Right kidney (tissue), 9 donors: ENCODE measurements at places on chromosomes 2 and 18.
A peak's percentile ranks its signal among the peaks of the same experiment; 100 is the strongest.

DNA sequence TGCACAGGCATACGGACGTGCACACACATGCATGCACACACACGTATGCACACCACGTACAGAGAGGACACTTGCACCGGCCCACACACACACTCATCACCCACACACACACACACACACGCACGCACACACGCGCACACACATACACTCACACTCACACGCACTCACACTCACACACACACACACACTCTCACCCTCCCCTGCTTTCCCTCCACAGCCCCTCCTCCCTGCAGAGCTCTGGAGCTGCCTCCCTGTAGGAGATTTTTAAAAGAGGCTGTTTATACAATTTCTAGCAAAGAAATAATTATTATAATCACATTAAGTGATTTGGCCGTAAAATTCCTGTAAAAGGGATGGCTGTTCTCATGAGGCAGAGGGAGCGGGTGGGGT lies 36.5 kb upstream of the SNED1 start:
- DNase-seq, result no peak

GRCh38 chr2:213065583-213066442 lies 85.6 kb downstream of the IKZF2 start:
- DNase-seq, result no peak

GRCh38 chr2:186467421-186467820 lies 18.6 kb upstream of the ZC3H15 start:
- no peak for DNase-seq

DNA sequence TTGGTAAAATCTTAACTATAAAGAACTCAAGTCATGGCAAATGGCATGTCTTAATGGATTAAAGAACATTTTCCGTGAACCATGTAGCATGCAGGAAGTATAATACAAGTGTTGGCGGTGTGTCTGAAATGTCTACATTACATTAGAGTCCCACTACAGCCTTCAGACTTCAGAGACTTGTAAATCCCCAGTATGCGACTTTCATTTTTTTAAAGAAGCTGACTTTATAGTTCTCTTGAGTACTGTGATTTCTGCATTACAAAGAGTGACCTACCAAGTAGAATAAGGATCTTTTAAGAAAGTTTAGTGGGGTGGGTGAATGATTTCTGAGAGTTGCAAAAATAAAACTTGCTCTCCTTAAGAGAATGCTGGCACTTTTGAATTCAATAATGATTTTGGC lies 140.7 kb upstream of the FN1 start:
- DNase-seq, result no peak

DNA sequence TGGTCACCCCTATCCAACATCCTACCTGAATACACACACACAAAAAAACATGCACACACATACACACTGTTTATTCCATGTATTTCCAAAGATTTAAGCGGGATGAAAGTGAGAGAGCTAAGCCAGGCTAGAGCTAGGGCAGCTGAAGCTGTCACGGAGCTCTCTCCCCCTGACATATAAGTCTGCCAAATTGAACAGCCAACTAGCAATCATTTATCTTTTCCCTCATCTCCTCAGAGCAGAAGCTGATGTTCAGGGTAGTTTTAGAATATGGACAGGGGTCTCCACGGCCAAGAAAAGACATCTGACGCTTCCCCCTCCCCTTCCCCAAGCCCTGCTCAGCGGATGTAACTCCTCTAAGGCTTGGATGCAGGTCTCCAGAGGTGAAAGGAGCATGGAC lies 171.6 kb downstream of the GRB14 start:
- no peak for DNase-seq

- DNase-seq, result no peak
These were observed 60.2 kb upstream of the TXNDC2 start for GRCh38 chr18:9825571-9826073.

DNA sequence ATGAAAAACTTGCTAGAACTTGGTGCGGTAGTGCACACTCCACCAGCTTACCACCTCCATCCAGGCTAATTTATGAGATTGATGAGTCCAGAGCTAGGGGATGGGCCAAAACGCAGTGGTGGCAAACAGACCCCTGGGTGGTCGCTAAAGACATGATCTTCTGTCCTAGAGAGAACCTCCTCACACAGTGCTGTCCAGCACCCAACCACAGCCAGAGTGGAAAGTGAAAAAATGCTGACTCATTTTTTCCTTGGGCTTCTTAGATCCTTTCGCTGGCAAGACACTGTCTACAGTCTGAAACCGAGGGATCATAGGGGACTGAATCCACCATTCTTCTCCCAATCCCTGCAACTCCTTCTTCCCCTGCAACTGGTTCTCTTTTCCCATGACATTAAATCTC lies 4.1 kb downstream of the ANTXR1 start:
- no peak for DNase-seq

GRCh38 chr18:41347057-41347456 lies 608.0 kb upstream of the PIK3C3 start:
- no peak for DNase-seq

DNA sequence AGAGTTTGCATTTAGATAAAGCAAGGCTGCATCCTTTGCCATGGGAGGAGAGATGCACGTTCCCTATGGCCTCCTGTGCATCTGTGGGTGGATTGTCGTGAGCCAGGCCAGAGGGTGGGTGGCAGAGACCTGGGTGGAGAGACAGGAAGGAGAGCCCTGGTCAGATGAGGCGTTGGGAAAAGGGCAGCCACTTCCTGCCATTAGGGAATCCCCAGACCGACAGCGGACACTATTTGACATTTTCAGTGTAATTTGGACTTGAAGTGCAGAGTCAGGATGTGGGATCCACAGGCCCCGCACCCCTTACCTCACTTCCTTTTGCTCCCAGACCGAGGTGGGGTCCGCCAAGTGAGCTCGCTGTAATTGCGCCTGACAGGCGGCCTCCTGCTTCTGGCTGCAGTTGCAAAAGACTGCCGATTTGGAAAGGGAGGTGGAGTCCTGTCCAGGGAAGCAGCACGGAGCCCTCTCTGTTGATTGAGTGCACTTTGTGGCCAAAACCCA lies 150.0 kb downstream of the DYSF start:
- DNase-seq, result no peak

GRCh38 chr2:15334644-15335326 lies 226.3 kb downstream of the NBAS start:
- no peak for DNase-seq

DNA sequence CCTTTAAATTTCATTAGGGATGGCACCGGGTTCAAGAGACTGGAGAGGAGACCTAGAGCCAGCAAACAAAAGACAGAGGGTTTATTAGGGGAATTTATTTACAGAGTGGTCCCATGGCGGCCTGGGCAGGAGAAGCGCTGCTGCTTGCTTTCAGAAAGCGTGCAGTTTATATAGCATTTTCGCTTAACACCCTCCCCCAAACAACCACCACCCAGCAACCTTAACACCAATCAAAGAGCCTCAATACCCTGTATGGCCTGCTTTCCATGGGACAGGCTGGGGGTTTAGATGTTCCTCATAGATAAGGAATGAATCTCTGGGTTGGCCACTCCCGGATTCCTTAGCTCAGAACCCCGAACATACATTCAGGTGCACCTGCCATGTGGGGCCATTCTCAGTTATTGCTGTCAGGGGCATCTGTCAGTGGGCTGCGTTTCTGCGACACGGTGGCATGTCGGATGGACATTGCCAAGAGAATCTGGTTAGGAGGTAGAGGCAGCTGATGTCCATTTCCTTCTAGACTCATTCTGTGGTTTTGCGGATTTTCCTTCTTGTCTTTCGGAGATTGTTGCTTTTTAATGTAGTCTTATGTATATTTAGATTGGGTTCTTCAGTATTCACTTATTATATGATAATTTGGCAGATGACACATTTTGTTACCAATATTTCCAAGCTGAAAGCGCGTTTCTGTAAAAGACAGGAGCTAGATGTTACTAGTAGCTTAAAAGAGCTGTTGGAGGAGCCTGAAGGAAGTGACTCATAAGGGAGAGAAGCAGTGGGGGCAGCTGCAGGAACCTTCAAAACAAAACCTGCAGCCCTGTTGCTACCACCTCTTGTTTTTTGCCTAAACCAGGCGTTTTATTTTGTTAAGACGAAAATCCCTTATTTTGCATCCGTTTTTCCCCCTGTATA lies 7.2 kb downstream of the AGAP1 start:
- DNase-seq, result no peak

- DNase-seq, result no peak
These were observed 165.7 kb upstream of the RAB12 start for GRCh38 chr18:8443505-8443904.

- DNase-seq, result peak; percentile 42
These were observed 40.4 kb downstream of the DHRS9 start for GRCh38 chr2:169109502-169110409.

- no peak for DNase-seq
These were observed 41.3 kb downstream of the FAM171B start for GRCh38 chr2:186734957-186735734.

DNA sequence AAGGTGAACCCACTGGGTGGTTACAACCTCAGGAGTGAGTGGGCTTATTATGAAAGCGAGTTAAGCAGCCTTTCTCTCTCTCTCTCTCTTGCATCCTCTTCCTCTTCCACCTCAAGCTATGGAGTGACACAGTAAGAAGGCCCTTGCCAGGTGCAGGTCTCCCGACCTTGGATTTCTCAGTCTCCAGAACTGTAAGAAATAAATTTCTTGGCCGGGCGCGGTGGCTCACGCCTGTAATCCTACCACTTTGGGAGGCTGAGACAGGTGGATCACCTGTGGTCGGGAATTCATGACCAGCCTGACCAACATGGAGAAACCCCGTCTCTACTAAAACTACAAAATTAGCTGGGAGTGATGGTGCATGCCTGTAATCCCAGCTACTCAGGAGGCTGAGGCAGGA lies 14.4 kb downstream of the MYCN start:
- DNase-seq, result no peak

DNA sequence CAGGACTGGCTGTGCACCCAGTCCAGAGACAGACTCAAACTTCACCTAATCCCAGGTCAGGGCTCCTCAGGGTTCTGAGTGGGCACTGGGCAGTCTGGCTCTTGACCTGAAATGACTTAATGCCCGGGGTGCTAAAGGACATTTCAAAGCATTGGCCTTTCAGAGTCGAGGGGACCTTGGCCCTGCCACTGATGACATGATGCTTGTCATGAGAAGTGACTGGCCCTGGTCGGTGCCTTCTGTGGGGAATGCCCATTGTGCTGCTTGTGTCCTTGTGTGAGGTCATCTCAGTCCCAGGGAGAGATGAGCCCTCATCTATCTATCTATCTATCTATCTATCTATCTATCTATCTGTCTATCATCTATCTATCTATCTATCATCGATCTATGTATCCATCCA lies 81.3 kb downstream of the CTAGE1 start:
- no peak for DNase-seq

DNA sequence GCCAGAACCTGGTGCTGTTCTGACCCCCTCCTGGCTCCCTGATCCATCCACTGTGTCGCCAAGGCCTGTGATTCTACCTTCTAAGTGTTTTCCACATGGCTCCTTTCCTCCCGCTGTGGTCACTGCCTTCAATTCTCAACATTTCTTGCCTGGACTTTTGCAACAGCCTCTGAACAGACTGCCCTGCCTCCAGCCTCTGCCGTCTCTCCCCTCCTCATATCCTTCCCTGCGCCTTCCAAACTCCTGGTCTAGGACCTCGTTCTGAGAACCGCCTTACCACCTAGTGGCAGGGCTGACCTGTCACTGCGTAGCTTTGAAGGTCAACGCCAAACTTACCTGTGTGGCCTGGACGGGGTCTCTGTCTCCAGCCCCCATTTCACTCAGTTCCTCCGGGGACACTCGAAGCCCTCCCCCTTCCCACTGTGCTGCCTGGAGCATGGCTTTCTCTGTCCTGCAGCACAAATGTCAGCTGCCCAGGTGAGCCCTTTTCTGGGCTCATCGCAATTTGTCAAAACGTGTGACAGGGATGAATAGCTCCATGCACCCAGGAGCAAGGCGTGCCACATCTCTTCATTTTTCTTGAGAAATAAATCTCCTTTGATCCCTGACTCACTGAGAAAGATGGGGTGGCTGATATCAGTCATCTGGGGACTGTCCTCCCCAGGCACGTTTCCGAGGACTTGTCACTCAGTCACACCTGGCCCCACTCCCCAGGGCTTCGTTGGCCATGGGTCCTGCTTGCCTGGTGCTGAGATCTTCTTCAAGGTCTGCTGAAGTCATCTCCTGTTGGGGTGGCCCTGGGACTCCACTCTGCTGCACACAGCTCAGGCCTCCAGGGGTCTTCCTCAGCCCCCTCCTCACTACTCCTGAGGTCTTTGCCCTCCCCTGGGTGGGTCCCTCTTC lies 46.7 kb downstream of the LDLRAD4 start:
- DNase-seq, result no peak

- DNase-seq, result peak; percentile 36
These were observed 2.7 kb upstream of the RNPEPL1 start for GRCh38 chr2:240565333-240566202.

- no peak for DNase-seq
These were observed 2.4 kb upstream of the MRPL53 start for GRCh38 chr2:74474899-74475298.

- no peak for DNase-seq
These were observed 483.5 kb upstream of the SALL3 start for GRCh38 chr18:78496079-78496478.

GRCh38 chr2:148614322-148615049 lies 30.1 kb upstream of the EPC2 start:
- peak; percentile 18 for DNase-seq

DNA sequence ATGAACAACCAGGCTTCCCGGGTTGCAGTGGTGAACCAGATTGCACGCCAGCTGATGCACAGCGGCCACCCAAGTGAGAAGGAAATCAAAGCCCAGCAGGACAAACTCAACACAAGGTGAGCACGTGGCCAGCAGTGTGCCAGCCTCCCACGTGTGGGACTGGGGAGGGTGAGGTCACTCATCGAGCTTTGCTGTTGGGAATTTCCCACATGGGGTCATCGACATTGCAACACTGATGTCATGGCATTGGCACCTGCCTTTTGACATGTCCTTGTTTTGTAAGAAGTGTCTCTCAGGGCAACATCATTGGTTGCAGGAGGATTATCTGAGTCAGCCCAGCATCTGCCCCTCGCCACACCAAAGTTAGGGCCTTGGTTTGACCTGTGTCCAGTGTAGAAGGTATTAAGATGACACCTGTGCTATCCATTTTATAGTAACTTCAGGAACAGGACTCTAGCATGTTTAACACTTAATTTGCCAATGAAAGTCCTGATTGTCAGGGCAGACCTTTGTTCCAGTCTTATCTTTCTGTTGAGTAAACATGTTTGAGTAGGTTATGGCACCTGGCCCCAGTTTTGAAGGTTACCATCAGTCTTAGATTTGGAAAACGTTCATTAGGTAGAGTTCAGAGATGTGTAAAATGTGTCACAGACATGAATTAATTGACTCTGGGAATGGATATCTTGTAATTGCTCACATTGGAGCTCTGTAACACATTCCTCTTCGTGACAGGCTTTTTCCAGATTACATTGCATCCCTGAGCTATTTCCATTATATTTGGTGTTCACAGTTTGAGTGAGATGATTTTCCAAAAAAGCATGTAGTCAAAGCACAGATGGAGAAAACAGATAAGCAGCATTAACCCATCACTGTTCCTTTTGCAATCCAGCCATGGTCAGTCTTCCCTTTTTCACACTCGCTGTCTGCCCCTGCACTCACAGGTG lies 93.3 kb upstream of the EML6 start:
- DNase-seq, result no peak

DNA sequence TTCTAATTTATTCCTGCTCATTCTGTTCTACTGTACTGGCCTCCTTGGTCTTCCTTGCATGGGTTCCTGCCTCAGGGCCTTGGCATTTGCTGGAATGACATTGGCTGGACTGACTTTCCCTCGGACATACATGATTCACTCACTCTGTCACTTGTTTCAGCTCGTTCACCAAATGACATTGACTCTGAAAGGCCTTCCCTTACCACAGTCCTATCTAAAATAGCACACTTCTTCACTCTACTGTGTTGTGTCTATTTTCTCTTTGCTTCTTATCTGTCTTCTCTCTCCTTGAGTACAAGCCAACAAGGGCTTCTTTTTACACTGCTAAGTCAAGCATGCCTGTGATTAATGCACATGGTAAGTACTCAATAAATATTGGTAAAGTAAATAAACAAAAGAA lies 65.6 kb downstream of the SCG2 start:
- DNase-seq, result no peak
